ENCODE measurements at places on chromosomes 13 and 19.

DNA sequence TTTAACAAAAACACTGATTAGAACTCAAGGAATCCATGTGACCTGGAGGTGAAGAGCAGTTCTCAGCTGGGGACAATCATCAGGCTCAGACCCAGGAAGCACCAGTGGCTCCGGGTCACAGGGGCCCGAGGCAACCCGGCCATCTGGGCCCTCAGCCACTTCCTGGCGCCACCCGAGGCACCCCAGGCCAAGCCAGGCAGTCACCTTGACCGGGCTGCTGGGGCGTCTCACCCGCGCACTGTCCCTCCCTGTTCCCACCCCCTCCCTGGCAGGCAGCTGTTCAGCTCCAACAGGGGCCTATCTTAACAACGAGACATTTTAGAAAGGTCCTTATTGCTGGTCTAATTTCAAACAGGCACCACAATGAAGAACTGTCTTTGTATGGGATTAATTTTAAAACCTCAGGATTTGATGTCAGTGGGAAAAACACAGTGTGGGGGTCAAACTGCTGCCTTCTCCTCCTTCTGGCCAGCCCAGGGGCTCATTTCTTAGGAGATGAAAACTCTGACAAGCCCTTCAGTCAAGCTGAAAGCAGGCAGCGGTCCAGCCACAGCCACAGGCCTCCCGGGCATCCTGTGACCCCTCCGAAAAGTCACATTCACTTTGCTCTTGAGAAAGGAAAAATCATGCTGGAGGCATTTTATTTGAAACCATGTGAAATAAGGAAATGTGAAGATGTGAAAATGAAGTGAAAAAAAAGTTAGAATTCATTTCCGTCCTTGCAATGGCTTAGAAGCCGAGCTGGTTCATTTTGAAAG, 83.3 kb downstream of the KCTD15 start:
- DNase-seq, result no peak

- no peak for DNase-seq
Measured at GRCh38 chr19:52527956-52528351, 486 bp downstream of the ZNF808 start.

DNA sequence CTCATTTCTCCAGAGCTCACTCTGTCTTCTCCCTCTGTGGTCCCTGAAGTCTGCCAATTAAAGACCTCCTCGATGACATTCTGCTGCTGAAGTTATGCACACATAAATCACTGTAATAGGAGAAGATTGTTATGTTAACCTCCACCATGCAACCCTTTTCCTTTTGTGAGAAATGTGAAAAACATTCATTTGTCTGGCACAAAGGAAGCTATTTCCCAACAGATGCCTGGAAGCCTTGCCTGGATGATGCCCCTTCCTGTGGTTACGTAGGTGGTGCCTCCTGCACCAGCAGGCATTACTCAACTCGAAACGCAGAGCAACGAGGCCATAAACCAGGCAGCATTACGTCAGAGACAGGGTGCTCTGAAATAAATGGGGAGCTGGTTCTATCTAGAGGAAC, 327.4 kb upstream of the ZNF507 start:
- DNase-seq, result no peak

DNA sequence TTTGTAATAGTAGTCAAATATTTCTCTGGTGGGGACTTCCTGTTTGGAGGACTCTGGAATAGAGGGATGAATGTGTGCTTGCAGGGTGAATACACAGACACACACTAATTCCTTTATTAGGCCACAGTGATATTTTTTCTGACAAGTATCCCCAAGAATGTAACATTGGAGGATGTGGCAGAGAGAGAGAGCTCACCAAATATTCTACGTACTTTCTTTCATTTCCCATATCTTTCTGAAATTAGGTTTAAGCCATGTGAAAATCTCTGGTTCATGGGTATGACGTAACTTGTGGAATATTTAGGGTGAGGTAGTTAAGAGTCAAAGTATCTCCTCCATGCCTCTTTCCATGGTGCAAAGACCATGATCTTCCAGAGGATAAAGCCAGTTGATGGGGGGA, 463.4 kb downstream of the DIAPH3 start:
- DNase-seq, result no peak

DNA sequence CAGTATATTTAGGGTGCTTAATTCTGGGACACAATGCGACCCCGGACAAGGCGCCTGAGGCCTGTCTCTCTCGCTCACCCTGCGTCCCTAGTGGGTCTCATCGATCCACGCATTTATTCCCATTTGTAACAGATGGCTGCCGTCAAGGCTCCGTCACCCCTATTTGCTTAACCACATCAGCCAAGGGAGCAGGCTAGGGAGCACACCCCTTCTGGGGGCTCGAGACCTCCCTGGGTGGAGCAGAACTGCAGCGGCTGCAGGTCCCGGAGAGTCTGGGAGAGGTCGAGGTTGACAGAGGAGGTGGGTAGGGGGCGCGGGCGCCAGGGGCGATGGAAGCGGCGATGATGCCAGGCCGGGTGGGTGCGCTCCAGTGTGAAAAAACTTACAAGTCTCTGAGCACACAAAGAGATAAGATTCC, 507 bp downstream of the ALG5 start:
- DNase-seq, result no peak

- DNase-seq, result peak; percentile 12
Measured at GRCh38 chr13:96089749-96090239, at the start of gene HS6ST3. HS6ST3 (plus strand) TSS chr13:96090107.

GRCh38 chr13:55439450-55439849, 1701.3 kb upstream of the PRR20A start:
- DNase-seq, result no peak

DNA sequence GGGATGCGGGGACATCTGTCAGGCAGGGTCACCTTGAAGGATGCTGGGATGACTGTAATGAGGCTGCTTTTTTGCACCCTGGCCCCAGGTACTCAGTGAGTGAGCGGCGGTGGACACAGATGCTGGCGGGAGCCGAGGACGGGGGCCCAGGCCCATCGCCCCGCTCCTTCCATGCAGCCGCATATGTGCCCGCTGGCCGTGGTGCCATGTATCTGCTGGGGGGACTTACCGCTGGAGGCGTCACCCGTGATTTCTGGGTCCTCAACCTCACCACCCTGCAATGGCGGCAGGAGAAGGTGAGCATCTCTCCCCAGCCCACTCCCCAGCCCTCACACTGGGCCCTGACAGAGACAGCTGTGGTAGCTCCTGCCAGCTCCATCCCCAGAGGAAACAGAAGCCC, 31.3 kb downstream of the MEGF8 start:
- no peak for DNase-seq

DNA sequence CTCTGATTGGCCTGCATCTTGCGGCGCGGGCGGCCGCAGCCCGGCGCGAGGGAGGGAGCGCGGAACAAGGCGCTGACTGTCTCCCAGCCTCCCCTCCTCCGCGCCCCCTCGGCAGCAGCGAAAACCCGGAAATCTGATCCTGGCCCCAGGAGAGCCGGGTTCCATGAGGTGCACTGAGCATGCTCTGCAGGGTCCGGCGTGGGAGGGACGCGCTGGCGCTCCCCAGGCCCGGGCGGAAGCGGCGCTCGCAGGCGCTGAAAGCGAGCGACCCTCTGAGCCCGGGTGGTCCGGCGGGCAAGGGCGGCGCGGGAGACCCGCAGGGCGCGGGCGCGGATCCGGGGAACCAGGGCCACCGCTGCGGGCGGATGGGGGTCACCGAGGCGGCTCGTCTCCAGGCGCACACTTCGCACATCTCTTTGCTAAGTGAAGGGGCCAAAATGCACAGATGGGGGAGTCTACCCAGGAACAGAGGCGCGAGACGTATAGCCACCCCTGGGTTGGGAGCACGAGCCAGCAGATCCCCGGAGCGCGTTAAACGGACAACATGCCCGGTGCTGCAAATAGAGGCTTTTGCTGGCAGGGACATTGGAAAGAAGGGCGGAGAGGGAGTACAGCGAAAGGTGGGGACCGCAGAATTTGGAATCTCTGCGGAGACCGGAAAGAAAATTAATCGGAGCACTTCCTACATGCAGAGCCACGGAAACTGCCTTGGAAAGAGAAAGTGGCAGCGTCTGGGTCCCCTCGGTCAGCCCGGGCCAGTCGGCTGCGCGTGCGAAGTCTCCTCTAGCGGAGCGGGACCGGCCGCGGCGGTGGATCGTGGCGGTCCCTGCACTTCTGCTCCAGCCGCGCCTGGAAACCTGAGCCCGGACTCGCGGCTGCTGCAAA, 510 bp upstream of the PCDH9 start:
- DNase-seq, result peak; percentile 94

DNA sequence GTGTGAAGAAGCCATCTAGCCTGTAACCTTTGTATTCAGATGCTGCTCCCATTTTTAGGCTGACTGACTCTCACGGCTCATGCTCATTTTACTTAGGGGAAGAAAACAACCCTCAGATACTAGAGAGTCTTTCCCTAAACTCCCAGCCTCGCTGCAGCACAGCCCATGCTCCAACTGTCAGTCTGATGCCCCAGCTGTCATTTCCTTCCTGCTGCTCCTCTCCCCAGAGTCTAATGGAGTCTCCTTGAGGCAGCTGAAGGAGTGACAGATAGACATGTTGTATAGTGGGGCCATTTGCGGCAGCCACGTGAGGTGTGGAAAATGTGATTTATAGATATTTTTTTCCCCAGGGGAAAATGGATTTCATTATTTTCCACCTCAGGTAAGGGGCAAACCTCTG, 59.2 kb upstream of the OLFM4 start:
- DNase-seq, result no peak

DNA sequence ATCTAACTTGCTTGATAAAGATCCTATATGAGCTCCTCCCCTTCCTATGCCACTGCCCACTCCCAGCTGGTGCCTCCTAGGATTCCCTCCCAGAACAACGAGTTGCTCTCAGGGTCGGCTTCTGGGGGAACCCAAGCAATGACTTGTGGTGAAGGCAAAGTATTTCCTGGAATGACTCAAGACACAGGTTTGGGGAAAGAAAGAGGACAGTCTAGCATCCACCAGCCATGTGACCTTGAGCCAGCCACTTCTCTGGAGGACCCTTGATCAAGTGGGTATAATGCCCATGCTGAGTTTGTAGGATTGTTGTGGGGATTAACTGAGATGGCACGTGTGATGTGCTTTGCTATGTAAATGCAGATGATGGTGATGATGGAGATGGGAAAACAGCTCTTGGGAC, 33.0 kb downstream of the MBD3L2B start:
- no peak for DNase-seq

- peak; percentile 90 for DNase-seq
Measured at GRCh38 chr19:58575183-58576041, 2.3 kb upstream of the MZF1 start.

DNA sequence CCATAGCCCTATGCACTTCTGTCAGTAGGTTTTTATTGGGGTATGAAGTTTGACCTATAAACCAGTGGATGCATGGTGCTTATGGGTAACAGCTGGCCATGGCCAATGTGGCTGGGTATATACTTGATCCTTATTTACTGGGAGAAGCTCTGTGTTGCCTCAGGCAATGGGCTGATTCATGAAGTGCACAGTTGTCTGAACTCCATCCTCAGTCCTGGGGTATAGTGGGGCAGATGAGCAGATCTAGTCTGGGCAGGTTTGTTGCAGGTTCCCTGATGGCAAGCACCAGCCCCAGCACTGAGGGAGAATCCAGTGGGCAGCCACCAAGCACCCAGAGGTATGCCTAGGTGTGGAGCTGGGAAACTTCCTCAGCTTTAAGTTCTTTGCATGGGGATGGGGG, 274.4 kb downstream of the TDRD3 start:
- DNase-seq, result no peak

DNA sequence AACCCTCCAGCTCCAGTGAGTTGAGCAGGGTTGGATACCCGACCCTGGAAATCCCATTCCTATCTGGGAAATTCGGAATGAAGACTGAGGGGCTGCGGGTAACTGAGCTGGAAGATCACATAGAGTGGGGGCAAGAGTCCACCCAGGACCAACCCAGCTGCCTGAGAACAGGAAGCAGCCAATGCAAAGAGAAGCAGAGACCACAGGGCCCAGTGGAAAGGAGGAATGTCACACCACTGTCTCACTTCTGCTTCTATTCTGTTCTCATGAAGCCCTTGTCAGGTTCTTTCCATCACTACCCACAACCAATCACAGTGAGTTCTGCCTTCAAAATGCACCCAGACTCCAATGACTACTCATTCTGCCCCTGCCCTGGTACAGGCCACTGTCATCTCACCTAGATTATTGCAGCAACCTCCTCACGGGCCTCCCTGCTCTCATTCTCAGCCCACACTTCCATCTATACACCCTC, 15.3 kb downstream of the DYRK1B start:
- DNase-seq, result no peak

- no peak for DNase-seq
Measured at GRCh38 chr19:10535613-10536012, 8.1 kb upstream of the ATG4D start.

- no peak for DNase-seq
Measured at GRCh38 chr13:29801102-29801501, 49.3 kb downstream of the UBL3 start.

DNA sequence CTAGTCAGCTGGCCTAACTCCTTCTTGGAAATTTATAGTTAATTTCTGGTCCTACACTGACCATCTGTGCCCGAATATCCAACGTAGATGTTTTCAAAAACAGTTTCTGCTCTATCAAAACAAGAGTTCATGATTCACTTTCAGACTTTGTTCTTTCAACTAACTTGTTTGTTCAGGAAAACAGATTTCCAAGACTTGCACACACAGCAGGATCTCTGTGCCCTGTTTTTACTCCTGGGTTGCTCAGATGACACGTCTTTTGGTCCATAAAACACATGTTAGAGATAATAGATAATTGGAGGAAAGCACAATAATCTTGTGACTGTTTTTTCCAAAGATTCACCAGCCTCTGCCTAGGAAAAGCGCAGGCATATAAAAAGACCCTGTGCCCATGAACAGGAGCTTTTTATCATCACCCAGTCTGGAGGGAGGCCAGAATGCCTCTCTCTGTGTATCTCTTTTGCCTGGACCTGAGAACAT, 218.0 kb downstream of the IRS2 start:
- no peak for DNase-seq

DNA sequence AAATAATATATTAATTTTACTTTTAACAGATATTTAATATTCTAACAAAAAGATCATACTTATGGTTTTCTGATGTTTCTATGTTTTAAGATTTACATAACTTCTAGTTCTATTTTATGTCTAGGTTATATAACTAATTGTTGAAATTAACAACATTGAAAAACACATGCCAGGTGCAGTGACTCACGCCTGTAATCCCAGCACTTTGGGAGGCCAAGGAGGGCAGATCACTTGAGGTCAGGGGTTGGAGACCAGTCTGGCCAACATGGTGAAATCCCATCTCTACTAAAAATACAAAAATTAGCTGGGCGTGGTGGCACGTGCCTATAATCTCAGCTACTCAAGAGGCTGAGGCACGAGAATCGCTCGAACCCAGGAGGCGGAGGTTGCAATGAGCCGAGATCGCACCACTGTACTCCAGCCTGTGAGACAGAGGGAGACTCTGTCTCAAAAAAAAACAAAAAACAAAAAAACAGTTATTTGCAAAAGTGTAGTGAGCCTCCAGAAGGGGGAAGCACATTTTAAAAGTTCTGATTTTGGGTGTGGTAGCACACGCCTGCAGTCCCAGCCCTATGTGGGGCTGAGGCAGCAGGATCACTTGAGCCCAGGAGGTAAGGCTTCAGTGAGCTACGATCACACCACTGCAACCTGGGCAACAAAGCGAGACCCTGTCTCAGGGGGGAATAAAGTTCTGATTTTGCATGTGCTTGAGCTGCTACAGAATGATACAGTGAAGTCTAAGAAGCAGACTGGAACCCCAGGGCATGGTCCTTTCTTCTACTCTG, 18.7 kb downstream of the MIPEP start:
- DNase-seq, result no peak

GRCh38 chr13:73702419-73703071, 431.7 kb downstream of the KLF12 start:
- no peak for DNase-seq

- DNase-seq, result no peak
Measured at GRCh38 chr19:6092329-6093286, 17.7 kb downstream of the RFX2 start.

GRCh38 chr13:112601371-112601770, 13.4 kb upstream of the TUBGCP3 start:
- no peak for DNase-seq

- no peak for DNase-seq
Measured at GRCh38 chr13:28485551-28485950, 9.4 kb downstream of the FLT1 start.
